ENCODE measurements at places on chromosomes 4 and X.

DNA sequence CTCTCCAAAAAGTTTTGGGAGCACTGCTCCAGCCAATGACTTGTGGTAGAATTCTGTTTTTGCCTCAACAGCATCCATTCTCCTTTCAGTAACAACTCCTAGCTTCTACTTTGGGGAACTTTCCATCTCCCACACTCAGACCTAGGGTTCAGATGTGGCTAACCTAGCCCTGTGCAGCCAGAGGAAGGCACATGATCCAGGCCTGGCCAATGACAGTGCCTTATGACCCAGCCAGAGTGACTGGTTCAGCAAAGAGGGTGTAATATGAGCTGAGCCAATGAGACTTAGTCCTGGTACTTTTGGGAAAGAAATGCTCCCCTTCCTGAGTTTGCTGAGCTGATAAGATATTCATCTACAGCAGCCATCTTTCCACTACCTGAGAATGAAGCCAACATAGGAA is 5.4 kb upstream of the USP46 start:
- DNase-seq = no peak

DNA sequence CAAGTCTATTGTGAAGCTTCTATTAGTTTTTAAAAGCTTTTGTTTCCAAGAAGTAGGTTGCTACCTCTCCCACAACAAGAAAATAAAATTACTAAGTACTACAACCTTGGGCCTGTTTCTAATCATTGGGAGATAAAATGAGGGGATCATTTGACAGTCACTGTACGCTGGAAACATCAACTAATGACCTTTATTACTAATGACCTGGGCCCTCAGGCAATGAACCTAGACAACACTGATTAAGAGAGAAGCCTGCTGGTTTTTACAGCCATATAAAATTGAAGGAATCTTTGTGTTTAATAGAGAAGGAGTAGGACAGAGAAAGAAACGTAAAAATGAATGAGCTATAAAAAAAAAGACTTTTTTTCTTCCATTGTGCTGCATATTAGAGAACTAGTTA is 1000.9 kb downstream of the STPG2 start:
- DNase-seq = no peak

DNA sequence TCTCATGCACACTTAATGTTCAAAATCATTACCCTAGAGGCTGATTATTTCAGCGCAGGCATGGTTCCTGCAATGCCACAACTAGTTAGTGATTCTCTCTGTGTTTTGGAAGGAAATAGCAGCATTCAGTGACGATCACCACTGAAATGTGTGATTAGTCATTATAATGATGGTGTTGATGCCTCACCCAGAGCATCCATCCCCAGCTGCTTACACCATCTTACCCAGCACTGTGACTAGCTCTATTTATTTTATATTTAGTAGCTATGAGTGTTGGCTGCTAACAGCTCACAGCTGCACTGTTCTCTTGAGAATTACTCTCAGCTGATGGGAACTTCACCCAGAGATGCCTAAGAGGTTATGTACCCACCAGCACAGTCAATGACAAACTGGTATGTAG is 60.5 kb upstream of the TSPAN7 start:
- no peak for DNase-seq

DNA sequence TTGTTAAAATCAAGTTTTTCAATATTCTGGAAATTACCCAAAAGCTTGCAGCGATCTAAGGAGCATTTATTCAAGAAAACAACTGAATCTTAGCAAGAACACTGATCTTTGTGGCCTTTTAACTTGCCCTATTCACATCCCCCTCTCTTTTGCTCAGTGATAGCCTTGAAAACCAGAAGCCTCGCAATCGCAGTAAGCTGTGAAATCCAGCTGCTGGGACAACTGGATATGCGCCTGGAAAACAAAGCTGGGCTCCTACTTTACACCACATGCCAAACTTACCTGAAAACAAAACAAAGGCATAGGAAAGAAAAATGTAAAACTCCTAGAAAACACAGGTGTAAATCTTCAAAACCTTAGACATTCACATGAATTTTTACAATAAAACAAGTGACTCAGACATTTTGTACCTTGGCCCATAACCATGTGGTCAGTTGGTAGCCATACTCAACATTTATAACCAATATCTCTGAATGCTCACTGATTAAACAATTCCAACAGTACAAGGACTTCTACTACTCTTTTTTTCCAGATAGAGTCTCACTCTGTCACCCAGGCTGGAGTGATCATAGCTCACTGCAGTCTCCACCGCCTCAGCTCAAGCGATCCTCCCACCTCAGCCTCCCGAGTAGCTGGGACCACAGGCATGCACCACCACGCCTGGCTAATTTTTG is 15.6 kb downstream of the SLC25A53 start:
- DNase-seq = no peak

DNA sequence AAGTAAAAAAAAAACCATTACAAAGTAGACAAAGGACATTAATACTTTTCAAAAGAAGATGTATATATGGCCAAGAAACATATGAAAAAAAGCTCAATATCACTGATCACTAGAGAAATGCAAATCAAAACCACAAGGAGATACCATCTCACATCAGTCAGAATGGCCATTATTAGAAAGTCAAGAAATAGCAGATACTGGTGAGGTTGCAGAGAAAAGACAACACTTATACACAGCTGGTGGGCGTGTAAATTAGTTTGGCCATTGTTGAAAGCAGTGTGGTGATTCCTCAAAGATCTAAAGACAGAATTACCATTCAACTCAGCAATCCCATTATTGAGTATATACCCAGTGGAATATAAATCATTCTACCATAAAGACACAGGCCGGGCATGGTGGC is 39.3 kb downstream of the TASL start:
- no peak for DNase-seq

GRCh38 chrX:115423086-115423485 is 133.6 kb downstream of the LUZP4 start:
- DNase-seq = no peak

DNA sequence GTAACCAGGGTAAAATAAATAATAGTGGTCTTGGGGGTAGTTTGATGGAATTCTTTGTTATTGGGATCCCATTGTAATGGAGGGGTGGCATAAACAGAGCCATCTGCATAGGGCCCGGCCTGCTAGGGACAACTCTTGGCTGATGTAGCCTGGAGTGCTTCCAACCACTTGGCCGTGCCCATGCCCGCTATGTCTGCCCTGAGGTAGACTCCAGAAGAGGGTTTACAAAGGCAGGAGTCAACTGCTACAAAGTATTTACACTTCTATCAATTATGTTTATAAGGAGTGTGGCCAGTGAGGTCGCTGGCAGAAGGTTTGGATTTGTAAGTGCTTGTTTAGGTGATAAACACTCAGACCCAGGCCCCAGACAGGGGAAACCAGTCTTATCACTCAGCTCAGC is 8.1 kb downstream of the RASL11B start:
- DNase-seq = no peak

DNA sequence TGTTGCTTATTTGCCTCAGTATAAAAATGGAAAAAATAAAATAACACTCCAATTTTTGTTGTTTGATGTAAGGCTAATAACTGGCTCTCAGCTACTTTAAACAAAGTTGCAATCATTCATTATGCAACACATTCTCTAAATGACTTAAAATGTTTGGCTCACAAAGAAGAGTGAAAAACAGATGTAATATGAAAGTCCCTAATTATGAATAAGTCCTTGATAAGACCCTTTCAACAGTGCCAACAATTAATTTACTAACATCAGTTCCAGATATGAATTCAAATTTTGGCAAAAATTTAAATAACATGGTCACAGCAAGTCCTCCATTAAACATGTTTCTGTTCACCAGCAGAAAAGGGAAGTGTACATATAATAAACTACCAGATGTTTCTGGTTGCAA is 69.8 kb downstream of the PAPSS1 start:
- DNase-seq = no peak

DNA sequence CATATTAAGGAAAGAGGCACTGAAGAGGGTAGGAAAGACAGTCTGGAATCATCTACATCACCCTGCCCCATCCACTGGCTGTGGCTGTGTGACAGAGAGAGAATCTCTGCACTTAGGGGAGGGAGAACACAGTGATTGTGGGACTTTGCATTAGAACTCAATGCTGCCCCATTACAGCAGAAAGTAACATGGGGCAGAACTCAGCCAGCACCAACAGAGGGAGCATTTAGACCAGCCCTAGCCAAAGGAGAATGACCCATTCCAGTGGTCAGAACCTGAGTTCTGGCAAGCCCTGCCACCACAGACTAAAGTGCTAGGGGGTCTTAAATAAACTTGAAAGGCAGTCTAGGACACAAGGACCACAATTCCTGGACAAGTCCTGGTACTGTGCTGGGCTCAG is 37.9 kb downstream of the ZNF330 start:
- no peak for DNase-seq

All from brain pericyte (primary cell).